ENCODE measurements at places on chromosomes 6 and 20.

GRCh38 chr6:99575544-99576227 lies 7.2 kb upstream of the CCNC start:
- no peak for DNase-seq

DNA sequence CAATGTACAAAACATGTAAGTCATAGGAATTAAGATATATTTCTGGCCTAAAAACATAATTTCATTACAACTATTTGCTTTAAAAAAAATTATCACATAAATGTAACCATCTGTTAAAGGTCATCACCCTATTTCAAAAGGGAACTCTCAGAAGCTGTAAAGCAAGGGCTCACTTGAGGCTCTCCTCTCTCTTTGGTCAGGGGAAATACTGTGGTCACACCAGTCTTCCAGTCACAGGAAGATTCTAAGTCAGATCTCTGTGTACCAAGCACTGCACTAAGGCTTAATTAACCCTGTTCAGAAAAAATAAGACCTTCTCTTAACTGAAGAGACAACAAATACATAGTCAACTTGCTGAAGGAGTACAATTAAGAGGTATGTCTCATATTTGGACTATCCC lies 75.6 kb downstream of the MMS22L start:
- no peak for DNase-seq

GRCh38 chr6:31180500-31180899 lies 10.0 kb upstream of the POU5F1 start:
- DNase-seq, result no peak

DNA sequence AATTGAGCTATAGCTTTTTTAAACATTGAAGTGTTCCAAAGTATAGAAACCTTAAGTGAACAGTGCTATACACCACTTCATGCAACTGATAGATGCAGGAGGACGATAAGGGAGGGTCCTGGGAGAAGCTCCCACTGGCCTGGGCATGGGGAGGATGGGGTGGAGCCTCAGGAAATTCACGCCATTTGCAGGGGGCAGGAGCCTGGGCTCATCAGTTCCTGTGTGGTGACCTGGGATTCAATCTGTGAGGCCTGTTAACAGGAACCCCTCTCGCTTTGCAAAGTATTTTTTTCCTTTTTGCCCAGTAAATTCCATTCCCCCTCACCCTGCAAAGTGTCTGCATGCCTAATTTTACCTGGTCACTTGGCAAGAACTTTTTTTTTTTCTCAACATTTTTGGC lies 11.0 kb upstream of the ASCC3 start:
- no peak for DNase-seq

DNA sequence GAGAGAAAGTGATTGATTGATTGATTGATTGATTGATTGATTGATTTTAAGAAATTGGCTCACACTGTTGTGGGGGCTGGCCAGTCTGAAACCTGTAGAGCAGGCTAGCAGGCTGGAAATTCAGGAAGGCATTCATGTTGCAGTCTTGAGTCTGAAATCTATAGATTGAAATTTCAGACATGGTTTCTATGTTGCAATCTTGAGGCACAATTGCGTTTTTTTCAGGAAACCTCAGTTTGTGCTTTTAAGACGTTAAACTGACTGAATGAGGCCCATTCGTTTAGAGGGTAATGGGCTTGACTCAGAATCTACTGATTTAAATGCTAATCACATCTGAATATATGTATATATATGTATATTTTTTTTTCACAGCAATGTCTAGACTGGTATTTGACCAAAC lies 106.3 kb downstream of the STXBP5 start:
- no peak for DNase-seq

DNA sequence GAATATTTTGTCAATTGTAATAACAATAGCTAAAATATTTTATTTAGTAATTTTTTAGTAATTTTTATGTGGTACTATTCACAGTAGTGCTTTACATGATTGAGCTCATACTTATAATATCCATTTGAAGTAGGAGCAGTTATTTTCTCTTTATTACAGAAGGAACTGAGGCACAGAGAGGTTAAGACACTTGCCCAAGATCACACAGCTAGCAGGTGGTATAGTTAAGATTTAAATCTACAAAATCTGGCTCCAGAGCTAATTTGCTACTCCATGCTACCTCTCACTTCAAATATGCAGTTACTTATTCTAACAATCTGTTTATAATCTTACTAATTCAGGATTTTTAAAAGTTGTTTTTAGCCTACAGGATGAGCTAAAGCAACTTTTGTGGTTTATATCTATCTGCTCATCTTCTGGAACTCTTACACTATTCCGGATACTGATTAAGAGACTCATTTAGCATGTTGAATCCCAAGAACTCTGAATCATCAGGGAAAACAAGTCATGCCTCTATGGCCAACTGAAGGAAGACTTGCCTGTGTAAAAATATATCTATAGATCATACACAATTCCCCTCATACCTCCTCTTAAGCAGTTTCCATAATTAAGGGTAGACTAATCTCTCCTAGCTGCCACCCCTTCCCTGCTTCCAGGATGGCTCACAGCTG lies 324.2 kb downstream of the UBE3D start:
- no peak for DNase-seq

DNA sequence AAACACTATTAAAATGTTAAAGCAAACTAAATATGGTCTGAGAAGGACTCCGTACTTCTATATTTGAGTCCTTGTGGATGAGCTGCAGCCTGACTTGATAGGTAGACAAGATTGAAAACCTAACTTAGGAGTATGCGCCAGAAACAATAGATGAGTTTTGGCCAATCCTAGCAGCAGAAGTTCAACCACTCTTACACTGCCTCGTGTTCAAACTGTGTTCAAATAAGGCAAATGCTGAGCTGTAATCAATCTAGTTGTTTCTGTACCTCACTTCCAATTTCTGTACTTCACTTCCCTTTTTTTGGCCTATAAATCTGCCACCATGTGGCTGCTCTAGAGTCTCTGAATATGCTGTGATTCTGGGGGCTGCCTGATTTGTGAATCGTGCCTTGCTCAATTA lies 13.2 kb upstream of the SERINC1 start:
- no peak for DNase-seq

DNA sequence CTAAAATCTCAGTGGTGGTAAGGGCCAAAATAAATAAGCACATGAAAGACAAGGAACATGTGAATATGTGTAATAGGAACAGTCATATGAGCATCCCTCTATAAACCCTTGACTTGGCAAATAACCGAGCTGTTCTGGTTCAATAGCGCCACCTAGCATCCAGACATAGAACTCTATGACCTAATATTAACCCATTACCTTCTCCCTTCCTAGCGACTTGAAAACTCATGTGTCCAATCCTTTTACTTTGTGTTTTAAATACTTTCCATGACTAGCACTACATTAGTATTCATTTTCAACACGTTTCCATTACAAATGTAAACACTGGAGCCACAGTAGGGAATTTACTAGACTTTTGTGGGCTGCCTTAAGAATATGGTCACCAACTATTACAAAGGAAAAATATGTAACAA lies 279.7 kb downstream of the UST start:
- no peak for DNase-seq

DNA sequence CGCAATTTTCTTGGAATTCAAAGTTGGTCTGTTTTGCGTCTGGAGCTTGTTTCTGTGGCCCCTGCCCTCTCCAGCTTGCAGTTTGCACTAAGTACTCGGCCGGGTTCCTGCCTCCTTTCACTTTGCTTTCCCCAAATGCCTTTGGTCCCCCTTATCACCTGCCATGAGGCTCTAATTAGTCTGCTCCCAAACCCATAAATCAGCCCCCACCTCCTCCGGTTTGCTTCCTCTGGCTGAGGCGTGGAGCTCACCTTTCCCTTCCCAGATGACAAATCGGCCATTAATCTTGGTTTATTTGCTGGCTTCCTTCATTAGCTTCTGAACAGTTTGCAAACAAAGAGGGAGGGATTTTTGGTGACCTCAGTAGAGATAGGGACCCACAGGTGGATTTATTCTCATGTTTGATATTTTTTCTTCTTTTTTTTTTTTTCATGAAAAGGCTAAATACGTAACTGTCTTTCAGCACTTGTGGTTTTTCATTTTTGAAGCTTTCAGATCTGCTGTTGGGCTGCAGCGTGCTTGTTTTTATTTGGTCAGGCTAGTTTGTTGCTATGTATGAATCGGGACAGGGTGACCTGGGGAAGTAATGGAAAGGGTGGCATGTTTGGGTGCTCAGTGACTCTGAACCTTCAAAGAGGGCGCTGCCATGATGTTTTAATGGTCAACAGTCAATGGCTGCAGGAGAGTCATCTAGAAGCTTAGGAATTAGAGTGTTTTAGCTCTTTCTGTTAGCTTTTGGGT lies 121.7 kb upstream of the JAG1 start:
- DNase-seq, result no peak

Measured in activated T-helper 1 cell treated with Interleukin-2 at 50 U/mL for 16 hours (primary cell).